ENCODE measurements at places on chromosomes 13 and 19.

GRCh38 chr19:33849551-33850147, 53.0 kb downstream of the KCTD15 start:
- no peak for DNase-seq

- no peak for DNase-seq
These were observed 27.8 kb upstream of the OR1M1 start for GRCh38 chr19:9058905-9059667.

DNA sequence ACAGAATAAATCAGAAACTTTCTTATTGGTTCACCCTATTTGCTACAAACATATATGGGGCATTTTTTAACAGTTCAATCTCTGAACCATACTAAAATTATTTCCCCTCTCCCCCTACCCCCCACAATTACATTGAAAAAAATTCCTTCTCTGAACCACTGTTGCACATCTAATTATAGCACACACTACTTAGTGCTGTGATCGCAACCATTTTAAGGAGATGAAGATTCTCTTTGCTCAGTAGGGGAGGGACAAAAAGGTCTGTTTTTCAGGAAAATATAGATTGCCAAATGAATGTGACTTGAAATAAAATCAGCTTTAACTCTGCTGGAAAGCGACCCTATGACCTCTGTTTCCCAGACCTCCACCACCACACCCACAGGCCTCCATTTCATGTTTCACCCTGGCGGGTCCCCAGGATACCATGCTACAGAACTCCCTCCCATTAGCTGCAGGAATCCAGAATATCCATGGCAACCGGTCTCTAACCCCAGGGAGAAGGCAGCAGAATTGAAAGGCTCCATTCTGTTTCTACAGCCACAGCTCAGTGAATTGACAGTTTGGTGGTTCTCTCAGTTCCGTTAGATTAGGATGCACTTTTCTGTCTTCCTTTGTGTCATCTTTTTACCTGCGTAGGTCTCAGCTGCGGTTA, 286.3 kb downstream of the TBC1D4 start:
- DNase-seq: no peak

DNA sequence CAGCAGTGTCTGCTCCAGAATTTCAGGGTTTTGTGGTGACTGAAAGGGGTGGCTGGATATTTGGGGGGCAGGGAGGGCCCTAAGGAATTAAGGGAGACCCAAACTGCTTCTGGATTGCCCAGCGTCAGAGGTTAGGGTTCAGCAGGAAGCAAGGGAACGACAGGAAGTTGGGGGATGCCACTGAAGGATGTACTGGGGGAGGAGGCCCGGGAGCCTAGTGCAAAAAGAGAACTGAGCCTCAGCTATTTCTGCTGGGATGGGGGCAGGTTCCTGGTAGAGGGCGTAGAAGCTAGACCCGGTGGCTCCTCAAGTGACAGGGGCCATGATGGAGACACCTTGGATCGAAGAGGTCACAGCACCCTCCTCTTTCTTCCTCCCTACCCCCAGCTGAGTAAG, 1.1 kb downstream of the CYP2S1 start:
- no peak for DNase-seq

DNA sequence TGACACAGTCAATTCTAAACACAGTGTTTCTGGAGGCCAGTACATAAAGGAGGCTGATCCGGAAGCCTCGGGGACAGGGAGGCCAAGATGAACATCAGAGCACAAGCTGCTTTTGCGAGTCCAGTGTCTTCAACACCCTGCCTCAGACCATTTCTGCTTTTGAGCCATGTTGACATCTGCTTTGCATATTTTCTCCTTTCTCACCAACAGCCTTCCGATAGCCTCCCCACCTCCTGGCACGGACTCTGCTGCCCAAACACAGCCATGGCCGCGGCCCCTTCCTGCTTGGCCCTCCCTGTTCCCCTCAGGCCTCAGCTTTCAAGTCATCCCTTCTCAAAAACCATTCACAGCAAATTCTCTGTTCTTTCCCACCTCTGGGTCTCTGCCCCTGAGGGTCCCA, 3.6 kb downstream of the LRRC25 start:
- DNase-seq: no peak

DNA sequence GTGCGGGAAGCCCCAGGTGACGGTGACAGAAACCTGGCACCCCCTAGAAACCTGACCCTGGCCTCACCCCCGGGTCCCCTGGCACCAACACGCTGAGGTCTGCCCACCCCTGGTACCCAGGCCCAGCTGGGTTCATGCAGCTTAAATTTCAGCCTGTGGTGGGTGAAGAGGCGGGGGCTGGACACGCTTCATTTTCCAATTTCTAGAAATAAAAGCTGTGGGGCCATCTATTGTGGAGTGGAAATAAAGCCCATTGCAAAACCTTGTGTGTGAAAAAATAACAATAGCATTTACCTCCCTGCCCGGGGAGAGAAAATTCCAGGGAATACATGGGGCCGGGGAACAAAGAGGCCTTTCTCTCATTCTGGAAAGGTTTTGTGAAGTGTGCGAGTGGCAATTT, 7.5 kb upstream of the FUT5 start:
- DNase-seq: no peak

DNA sequence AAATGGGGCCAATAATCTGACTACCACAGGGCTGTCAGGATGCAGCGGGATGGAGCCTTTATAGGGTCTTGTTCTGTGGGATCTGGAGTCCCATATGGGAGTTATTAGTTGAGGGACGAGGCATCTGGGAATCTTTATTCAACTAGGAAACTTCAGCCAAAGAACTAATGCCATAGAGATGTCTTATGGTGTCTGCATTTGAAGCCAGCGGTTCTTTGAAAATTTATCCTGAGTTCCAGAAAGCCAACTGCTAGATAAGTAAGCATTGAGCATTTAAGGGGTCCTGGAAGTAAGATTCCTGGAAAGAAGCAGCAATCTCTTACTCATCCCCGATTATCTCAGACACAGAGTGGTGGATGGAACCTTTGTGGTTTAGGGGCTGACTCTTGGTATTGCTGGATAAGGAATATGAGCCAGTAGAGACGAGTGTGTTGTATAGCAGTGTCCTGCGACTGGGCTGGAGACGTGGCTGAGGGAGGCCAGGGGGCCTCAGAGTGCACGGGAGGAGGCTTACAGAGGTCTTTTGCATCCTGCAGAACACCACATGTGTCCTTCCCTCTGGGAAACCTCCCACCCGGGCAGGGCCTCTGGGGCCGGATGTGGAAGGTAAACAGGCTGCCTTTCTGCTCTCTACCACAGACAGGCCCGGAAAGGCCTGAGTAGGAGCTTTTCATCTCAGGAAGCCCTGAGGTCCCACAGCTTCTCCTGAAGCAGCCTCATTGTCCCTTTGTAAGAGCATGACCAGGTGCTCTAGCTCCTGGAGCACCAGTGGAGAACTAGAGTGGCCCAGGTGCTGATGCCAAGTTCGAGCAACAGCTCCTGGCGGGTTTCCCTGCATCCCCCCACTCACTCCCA, 28.8 kb downstream of the ACTN4 start:
- no peak for DNase-seq

DNA sequence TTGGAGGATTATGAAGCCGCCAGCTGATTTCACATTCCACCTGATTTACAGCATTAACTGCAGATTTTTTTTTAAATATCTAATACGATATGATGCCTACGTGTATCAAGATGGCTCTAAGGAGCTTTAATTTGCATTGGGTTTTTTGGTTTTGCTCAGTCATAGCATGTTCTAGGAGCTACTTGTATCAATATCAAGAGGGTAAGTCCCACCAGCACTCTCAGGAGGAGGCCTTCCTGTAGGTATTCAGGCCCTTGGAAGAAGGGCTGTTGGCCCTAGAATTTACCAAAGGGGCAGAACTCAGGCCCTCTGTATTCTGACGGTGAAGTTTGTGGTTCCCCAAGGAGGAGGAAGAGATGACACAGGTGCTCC, 97.2 kb upstream of the IPO5 start:
- DNase-seq: no peak

DNA sequence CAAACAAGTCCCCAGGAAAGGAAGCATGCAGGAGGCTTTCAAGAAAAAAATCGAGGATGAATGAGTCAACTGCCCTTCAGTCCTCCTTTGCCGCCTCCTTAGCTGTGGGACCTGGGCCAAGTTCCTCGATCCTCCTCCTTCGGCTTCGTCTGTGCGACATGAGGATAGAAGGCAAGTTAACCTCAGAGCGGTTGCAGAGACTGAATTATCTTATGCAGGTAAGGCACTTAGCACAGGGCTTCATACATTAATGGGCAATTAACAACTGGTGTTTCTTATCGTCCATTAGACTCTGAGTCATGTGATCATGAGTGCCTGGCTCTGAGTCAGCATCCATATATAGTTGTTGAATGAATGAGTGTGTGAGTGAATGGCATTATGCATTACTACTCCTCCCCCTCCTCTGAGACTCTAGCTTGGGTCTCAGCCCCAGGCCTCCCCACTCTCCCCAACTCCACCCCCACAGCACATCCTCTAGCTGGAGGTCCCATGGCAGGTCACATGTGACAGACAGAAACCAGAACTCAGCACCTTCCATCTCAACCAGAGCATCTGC, 1.6 kb upstream of the TTC9B start:
- DNase-seq: no peak

DNA sequence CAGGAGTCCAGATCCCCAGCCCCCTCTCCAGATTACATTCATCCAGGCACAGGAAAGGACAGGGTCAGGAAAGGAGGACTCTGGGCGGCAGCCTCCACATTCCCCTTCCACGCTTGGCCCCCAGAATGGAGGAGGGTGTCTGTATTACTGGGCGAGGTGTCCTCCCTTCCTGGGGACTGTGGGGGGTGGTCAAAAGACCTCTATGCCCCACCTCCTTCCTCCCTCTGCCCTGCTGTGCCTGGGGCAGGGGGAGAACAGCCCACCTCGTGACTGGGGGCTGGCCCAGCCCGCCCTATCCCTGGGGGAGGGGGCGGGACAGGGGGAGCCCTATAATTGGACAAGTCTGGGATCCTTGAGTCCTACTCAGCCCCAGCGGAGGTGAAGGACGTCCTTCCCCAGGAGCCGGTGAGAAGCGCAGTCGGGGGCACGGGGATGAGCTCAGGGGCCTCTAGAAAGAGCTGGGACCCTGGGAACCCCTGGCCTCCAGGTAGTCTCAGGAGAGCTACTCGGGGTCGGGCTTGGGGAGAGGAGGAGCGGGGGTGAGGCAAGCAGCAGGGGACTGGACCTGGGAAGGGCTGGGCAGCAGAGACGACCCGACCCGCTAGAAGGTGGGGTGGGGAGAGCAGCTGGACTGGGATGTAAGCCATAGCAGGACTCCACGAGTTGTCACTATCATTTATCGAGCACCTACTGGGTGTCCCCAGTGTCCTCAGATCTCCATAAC, at the start of gene APOE:
Gene APOE, plus strand, starts transcription at position 360 of the 724 bp plus-strand sequence. CDS start 829 bp downstream, outside the sequence.
- no peak for DNase-seq

DNA sequence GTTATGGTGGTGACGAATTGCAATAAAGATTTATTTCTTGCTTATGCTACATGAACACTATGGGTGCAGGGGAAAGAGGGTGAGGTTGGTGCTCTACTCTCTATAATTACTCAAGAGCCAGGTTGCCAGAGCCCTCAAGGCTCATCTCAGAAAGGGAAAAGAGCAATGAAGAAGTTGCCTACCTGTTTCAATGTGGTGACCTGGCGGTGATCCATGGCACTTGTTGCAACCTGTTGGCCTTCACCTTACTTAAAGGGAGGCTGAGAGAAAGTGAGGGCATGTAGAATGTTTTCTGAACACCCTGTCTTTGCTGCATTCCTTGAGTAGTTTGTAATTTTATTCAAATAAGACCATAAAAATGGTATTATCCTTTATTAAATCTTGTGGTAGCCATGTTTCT, 394.4 kb downstream of the GPC6 start:
- DNase-seq: no peak

DNA sequence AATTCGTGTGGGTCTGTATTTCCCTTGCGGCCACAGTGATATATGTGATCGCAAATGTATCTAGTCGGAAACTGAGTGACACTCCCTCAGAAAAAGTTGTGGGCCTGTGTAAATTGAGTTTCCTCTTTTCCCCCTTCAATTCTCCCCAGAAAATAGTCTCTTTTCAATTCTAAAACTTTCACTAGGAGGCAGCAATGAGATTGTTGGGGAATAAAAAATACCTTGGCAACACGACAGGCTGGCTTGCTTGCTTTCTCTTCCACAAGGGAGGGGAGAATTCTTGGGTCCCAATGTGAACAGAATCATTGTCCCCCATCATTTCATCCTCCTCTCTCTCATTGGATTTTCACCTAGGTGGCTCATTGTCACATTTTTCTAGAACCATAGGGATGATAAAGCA, 3.7 kb upstream of the SOX21 start:
- DNase-seq: no peak

GRCh38 chr13:102965802-102966201, 100.4 kb downstream of the SLC10A2 start:
- no peak for DNase-seq

- DNase-seq: no peak
These were observed 126.4 kb downstream of the TNFRSF19 start for GRCh38 chr13:23696610-23697009.

GRCh38 chr13:59880468-59880867, 283.3 kb downstream of the DIAPH3 start:
- no peak for DNase-seq

- DNase-seq: no peak
These were observed 4.6 kb upstream of the EPS15L1 start for GRCh38 chr19:16476401-16476800.

GRCh38 chr13:30429235-30429634, 6.9 kb downstream of the UBE2L5 start:
- no peak for DNase-seq

GRCh38 chr13:19089315-19089714, 92.3 kb downstream of the TUBA3C start:
- no peak for DNase-seq

DNA sequence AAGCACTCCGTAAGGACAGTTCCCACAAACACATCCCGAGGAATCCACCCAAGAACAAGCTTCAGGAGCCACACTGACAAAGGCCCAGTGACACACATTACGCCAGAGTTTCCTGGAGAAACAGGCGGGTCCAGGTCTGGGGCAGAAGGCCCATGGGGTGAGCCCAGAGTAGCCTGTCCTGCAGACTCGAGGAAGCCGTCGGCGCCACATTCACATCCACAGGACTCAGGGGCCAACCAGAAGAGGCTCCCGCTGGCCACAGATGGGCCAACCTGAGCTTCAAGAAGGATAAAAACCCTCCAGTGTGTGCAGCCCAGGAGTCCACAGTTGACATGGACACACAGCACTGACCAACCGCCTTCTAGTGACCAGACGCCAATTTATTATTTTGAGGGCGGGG, 31.3 kb downstream of the GRTP1 start:
- DNase-seq: no peak

DNA sequence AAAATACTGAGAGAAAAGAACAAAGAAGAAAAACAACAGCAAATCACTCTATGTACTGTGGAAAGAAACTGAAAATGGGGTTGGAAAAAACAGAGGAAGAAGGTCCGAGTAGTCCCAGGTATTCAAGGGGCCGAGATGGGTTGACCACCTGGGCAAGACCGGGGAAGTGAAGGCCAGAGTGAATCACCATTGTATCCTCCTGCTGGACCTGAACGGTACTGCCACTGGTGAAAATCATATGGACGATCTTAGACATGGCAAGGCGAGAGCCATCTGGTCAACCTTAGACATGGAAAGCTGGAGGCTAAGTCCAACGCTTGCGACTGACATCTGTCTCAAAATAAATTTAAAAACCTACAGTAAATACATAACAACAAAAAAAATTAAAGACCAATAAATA, 44.4 kb upstream of the ZNF91 start:
- DNase-seq: no peak

- no peak for DNase-seq
These were observed 11.2 kb upstream of the CLDN10 start for GRCh38 chr13:95541308-95541707.

GRCh38 chr19:51010066-51010795, 8.8 kb upstream of the KLK8 start:
- DNase-seq: no peak

GRCh38 chr13:76425935-76426334, 460.3 kb downstream of the KCTD12 start:
- DNase-seq: no peak

All from activated gamma-delta T cell treated with anti-CD3 and anti-CD28 coated beads, Interleukin-2, amount 50 U/mL, for 16 hours (primary cell).